ENCODE measurements at places on chromosomes 5 and 9. TPM values are rescaled to one million over a fixed set of nuclear protein-coding genes. Genes with fewer than 3 reads are reported as not detected.

Gene AGXT2
- total RNA-seq: not detected

Gene GOLPH3
- 105 TPM for total RNA-seq

Gene LECT2
- total RNA-seq: not detected

Gene C7
- 0.12 TPM for total RNA-seq

Gene MYO10
- 39.6 TPM for total RNA-seq

Gene FASTKD3
- total RNA-seq: 20.1 TPM

Gene PHYHD1
- 3.4 TPM for total RNA-seq

Gene IL13
- total RNA-seq: not detected

Gene PCDHGA9
- 4.2 TPM for total RNA-seq

Gene SLIT3
- 2.5 TPM for total RNA-seq

Gene GRIN1
- under 0.01 TPM for total RNA-seq

Gene GDA
- total RNA-seq: 0.11 TPM

Gene CMYA5
- total RNA-seq: 3.7 TPM

Gene SPINK13
- total RNA-seq: 0.37 TPM

Gene KIAA0825
- 3.6 TPM for total RNA-seq

Measured in uterine smooth muscle cell (primary cell).